ENCODE measurements at places on chromosomes 4 and X.

DNA sequence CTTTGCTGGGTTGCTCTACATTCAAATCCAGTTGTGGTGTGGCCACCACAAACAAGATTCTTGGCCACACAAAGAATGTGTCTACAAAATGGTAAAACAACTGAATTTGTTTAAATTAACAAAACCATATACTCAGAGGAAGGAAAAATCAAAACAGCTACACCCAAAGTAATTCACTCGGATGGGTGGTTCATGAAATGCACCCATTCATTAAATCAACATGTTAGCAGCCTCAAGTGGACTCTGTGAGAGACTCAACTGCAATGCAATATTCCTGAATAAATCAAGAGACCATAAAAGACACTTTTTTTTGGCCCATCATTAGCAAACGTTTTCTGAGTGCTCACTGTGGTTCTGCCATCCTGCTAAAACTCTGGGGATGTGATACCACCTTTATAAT is 11.2 kb upstream of the AMELX start:
- no peak for DNase-seq

DNA sequence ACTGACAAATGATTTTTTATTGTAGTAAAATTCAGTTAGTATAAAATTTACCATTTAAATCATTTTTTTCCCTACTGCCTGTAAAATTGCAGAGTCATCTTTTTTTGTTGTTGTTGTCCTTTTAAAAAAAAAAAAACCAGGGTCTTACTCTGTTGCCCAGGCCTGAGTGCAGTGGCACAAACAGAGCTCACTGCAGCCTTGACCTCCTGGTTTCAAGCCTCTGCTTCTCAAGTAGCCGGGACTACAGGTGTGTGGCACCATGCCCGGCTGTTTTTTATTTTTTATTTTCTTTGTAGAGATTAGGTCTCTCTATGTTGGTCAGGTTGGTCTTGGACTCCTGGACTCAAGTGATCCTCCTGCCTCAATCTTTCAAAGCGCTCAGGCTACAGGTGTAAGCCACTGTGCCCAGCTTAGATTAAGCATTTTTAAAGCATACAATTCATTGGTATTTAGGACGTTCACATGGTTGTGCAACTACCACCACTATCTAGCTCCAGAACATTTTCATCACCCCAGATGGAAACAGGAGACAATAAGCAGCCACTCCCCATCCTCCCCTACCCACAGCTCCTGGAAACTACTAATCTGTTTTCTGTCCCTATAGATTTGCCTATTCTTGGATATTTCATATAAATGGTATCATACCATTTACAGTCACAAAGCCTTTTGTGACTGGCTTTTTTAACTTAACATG is 59.7 kb upstream of the PGRMC2 start:
- DNase-seq, result peak; percentile 32

DNA sequence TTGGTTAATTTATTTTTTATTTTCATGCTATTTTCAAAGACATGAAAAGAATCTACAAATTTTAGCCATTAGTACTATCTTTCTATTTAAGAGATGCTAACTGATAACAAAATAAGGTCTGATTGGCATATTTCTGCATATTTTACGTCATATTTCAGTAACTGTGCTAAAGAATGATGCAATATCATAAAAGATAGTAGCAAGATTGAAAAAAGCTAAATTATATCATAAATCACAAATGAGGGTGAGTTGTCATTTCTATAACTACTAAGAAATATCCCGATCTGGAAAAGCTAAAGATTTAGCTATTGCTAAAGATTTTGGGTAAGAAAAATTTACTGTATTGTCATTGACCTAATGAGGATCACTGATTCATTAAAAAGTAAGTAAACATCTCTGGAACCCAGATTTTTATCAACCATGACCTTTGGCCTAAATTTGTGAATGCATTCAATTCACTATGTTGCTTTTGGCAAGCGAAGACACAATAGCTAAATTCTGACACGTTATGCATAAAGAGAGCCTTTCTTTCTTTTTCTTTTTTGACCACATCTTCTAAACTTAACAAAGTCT is 103.6 kb downstream of the HPGD start:
- no peak for DNase-seq

- DNase-seq, result no peak
These were observed 79.7 kb upstream of the OTUD4 start for GRCh38 chr4:145260091-145260490.
